ENCODE measurements at places on chromosomes 7 and 10.

DNA sequence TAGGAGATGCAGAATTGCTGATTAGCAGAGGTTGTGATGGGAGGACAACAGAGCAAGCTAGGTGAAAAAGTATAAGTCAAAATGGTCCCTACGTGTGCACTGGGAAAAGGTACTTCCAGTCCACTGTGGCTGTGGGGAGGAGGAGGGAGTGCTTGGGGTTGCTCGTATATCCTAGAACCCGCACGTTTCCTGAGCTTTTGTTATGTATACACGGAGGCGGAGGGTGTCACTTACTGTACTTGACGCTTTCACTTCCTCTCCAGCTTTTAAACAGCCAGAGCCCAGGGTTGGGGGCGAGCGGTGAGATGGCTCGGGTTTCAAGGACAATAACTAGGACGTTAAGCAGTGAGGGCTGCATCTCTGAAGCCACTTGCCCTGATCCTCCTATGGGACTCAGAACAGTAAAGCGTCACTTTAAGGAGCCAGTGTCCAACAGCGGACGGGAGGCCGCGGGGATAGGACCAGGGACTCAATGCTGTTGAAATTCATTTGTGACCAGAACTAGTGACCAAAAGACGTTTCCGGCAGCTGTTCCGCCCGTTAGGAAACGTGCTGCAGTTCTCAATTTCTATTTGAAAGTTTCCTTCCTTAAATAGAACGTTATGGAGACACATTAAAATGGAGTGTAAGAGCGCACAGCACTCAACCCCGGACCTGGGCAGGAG, 985 bp upstream of the ETV1 start:
- DNase-seq = no peak

GRCh38 chr10:44935966-44936295, 23.7 kb upstream of the RASSF4 start:
- no peak for DNase-seq

GRCh38 chr10:9834434-9834833, 1183.2 kb upstream of the CELF2 start:
- DNase-seq = no peak

DNA sequence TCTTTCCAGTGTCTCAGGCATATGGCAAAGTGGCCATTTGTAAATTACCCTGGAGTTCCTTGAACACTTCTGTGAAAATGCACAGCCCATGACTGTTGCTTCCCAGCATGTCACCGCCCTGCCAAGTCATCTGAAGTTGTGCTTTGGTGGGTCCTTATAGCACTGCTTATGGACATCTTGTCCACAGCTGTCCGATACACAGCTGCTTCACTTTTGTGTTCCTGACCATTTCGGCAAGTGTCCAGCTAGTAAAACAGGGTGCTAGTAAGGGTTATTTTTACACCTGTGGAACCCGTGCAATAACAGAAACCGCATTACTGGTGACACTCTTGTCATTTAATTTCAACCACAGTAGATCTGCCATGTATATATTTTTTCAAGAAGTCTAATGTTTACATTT, 29.7 kb downstream of the PIP4K2A start:
- DNase-seq = no peak

DNA sequence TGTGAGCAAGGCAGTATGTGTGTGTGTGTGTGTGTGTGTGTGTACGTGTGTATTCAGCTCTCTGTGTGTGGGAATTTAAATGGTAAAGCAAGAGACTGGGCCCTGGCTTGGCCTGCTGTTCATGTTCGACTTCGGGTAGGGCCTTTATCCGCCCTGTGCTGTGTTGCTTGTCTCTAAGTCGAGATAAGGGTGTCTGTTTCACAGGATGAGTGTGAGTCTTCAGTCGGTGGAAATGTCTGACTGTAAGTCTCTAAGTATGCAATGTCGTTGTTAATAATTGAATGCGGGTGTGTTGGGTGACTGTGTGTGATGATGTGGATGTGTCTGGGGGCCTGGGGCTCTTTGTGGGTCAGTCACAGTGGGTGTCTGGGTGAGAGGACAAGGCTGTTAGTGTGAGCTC, 34.8 kb downstream of the HIF1AN start:
- no peak for DNase-seq

DNA sequence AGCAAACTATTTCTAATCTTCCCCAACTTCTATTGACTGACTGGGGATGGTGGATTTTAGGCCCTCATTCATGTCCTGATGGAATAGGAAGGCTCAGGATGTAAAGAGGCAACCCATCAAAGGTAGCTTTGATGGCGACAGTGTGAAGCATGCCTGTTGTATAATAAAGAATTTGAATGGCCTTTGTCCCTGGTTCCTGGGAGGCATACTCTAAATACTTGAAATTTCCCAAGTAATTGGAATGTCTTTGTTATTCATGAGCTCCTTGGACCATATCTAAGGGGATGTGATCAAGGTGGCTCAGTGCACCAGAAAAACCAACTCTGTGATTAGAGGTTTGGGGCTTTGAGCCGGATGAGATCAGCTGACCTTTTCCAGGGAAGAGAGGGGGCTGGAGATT, 264.5 kb upstream of the NEBL start:
- DNase-seq = no peak

- DNase-seq = no peak
These were observed 13.7 kb downstream of the KIN start for GRCh38 chr10:7773845-7774801.

GRCh38 chr7:55351263-55351662, 13.9 kb upstream of the LANCL2 start:
- no peak for DNase-seq

GRCh38 chr7:135662123-135662372, 266 bp upstream of the STMP1 start:
- DNase-seq = no peak

DNA sequence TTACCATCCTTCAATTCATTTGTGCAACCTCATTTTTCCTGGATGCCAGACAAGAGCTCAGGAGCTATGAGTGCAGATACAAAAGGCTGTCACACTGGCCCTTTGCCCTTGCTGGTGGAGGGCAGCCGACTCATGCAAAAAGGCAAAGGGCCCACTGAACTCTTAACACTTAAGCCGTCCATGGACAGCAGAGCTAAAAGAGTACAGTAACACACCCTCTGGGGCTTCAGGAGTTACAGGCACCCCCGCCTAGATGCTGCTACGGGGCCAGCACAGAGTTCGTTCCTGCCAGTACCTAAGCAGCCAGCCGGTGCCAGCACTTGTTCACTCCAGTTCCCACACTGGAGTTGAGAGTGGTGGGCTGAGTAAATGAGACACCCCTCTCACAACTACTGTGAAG, 69.9 kb upstream of the MRLN start:
- DNase-seq = no peak

GRCh38 chr10:88361494-88361893, 221.6 kb downstream of the RNLS start:
- DNase-seq = no peak

DNA sequence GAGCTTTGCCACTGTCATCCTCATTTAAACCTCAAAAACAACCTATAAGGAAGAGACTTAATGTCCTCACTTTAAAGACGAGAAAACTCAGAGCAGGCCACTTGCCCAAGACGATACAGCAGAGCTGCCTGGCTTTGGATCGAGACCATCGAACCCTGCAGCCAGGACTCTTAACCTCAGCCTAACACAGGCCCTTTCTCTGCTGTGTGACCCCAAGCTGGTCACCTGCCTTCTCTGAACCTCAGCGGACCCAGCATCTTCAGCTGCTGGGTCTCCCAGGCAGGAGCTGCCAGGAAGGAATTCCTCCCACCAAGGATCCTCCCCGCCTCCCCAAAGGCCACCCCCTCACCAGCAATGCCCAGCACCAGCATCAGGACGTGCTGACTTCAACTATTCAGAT, 32.7 kb downstream of the TNRC18 start:
- DNase-seq = no peak

DNA sequence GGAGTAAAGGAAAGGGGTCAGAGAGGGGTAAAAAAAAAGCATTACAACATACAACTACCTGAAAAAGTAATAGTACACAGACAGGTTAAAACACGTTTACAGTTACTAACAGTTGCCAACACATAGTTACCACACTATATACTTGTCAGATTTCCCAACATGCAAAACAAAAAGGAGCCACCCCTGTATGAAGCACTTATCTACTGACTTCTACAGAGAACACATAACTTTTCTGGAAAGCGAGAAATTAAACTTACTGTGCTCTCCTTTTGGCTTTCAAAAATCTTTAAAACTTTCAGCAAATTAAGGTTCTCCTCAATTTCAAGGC, 2.1 kb downstream of the ABI1 start:
- no peak for DNase-seq

- no peak for DNase-seq
These were observed 95.3 kb downstream of the HDAC9 start for GRCh38 chr7:18590744-18591340.

DNA sequence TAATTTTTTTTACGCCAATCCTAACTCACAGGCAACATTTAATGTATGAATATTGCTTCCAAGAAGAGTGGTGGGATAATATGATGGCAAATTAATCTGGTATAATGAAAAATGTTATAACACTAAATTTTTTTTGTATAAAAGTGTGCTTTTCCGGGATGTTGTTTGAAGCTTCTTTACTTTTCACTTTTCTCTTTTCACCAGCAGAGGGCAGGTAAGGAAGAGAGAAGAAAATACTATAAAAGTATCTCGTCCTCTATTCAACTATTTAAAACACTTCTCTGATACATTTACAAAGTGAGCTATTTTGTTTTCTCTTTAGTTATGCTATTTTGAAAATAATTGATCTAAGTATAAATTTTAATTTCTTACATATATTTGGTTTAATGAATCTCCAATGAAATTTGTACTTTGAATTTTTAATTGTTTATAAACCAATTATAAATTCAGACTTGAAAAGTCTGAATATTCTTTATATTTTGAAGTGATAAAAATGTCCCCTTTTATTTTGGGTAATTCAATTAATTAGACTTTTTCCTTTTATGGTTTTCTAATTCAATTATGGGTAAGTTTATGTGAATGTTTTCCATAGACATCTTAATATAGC, 20.7 kb upstream of the CFTR start:
- DNase-seq = no peak

DNA sequence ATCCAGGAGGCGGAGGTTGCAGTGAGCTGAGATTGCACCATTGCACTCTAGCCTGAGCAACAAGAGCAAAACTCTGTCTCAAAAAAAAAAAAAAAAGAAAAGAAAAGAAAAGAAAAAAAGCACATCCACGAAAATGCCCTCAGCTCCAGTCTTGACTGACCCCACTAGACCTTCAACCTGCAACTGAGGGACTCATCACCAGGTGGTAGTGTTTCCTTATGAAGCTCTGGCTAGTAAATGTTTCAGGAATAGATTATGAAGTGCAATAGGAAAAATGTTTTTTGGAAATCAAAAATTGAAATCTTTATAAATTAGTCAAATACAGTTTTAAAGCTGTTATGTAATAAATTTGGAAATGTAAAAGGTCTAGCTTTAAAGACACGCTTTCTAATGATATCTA, 22.4 kb downstream of the TLL2 start:
- no peak for DNase-seq

DNA sequence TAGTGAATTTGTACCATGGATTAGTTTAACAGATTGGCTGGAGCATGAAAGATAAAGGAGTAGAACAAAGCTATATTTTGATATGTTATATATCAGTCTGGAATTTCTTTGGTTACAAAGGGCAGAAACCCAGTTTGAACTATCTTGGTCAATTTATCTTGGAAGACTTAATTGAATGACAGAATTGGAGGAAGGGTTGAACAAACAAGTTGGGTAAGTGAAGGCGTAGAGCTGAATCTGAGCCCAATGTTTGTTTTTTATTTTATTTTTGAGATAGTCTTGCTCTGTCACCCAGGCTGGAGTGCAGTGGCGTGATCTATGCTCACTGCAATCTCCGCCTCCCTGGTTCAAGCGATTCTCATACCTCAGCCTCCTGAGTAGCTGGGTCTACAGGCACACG, 21.8 kb upstream of the JCAD start:
- DNase-seq = no peak

- DNase-seq = no peak
These were observed 22.7 kb downstream of the INPP5A start for GRCh38 chr10:132560241-132560731.
